ENCODE measurements at places on chromosomes 11 and 22. TPM values are rescaled to one million over a fixed set of nuclear protein-coding genes. Genes with fewer than 3 reads are reported as not detected.

The PTS gene
- 30.6 TPM for total RNA-seq

The CSF2RB gene
- total RNA-seq: not detected

The FXYD2 gene
- total RNA-seq: 21.9 TPM

The FOLR2 gene
- not detected for total RNA-seq

The LRRC55 gene
- not detected for total RNA-seq

The OOSP1 gene
- not detected for total RNA-seq

The C22orf31 gene
- total RNA-seq: not detected

The DNAJB13 gene
- total RNA-seq: 0.45 TPM

The PTPN5 gene
- total RNA-seq: not detected

The TRIM49D1 gene
- total RNA-seq: 0.39 TPM

The TEX12 gene
- not detected for total RNA-seq

The PLA2G3 gene
- total RNA-seq: not detected

The RAG2 gene
- not detected for total RNA-seq

The BBOX1 gene
- total RNA-seq: not detected

The IGSF22 gene
- not detected for total RNA-seq

The VSIG2 gene
- not detected for total RNA-seq

The CHRM1 gene
- 0.06 TPM for total RNA-seq

The CCDC87 gene
- 0.21 TPM for total RNA-seq

The C11orf97 gene
- not detected for total RNA-seq

The GGTLC3 gene
- total RNA-seq: not detected

The UBQLNL gene
- total RNA-seq: not detected

The PTPRCAP gene
- 0.15 TPM for total RNA-seq
